Motor neuron (in vitro differentiated cells): ENCODE measurements at places on chromosomes 12 and 14. TPM values are rescaled to one million over a fixed set of nuclear protein-coding genes. Genes with fewer than 3 reads are reported as not detected.
A peak's percentile ranks its signal among the peaks of the same experiment; 100 is the strongest.

The C14orf39 gene
- total RNA-seq, result 0.27 TPM in 1 of 2 replicates, not detected in the other

The CLECL1 gene
- total RNA-seq, result 0.27 TPM in 1 of 2 replicates, not detected in the other

- no peak for ATAC-seq
These were observed 44.6 kb downstream of the GNS start for GRCh38 chr12:64714551-64714968.

DNA sequence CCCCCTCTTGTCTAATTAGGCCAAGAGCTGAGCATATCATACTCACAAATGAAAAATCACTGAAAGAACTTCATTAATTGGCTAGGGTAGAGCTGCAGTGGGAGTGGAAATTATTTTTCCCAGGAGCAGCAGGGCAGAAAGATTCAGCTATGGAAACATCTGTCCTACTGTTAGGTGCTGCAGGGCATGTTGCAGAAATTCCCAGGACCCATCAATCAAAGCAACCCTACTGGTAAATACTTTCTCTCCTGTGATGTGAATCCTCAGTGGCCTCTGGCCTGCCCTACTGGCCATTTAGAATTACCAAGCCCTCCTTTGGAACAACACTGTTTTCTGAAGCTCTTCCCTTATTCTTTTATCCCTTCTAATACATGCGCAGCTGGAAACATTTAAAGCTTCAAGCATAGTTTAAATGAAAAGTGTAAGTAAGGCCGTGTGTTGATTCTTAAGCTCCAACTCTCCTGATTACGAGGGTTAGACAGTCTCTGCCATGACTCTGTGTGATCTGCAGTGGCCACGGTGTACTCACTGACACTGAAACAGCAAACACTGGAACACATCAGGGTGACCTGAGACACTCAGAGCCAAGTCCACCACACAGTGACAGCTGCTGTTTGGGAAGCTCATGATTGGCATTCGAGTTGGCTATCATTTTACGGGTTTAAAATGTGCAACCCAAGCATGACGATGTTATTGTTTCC, 62.6 kb upstream of the TMCC3 start:
- peak; percentile 56 for ATAC-seq

- ATAC-seq, result peak; percentile 30
These were observed 18.5 kb downstream of the PPP2R5E start for GRCh38 chr14:63524537-63525155.

DNA sequence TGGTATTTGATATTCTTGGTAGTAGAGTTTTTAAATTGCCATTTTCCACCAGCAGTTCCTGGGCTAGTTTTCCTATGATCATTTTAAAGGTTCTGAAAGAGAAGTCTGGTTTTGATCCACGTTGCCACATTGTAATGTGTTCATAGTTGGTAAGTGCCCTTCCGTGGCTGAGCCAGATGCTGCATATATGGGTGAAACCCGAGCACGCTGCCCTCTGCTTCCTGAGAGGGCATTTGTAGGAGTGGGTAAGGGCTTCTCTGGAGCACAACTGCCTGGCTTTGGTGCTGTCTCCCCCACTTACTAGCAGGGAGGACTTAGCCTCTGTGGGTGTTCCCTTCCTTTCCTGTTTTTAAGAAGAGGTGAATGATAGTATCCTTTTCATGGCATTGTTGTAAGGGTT, 7.1 kb downstream of the SNRNP35 start:
- ATAC-seq, result no peak

DNA sequence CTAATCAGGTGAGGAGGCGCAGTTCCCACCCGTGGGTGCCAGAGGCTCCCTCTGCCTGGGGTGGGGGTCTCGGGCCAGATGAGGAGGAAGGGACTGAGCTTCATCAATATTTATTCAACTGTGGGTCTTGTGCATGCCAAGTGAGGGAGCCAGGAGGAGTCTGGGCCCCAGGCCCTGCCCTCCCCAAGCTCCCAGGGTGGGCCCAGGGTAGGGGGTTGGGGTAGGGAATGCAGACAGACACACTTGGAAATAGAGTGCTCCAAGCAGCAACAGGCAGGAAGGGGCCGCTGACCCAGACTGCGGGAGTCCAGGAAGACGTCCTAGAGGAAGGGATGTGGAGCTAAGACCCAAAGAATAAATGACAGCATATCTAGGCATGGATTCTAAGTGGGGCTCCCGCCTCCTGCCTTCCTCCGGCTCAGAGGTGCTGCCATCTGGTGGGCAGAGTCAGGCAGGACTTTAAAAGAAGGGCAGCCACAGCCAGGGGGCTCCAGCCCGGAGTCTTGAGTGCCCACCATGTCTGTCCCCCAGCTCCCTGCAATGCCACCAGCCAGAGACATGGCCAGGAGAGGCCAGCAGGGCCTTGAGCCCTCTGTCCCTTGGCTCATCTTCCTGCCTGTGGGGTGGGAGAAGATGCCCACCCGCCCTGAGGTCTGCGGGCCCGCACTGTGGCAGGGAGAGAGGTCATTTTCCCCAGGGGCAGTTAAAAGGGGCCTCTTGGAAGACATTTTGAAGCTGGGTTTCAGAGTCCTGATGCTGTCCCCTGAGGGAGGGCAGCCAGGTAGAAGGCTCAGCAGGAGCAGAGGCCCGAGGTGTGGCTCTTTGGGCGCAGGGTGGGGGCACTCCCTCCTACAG, 70.1 kb downstream of the PHETA1 start:
- peak; percentile 85 for ATAC-seq

The NGB gene
- total RNA-seq, result 0.31 and 0.81 TPM in 2 replicates

The KIF5A gene
- 111 and 132 TPM in 2 replicates for total RNA-seq

GRCh38 chr14:77133720-77134338, 7.8 kb downstream of the ZDHHC22 start:
- ATAC-seq, result peak; percentile 99

The KRT86 gene
- 0.49 and 0.59 TPM in 2 replicates for total RNA-seq

The KCNK10 gene
- total RNA-seq, result 0.13 and 0.81 TPM in 2 replicates

DNA sequence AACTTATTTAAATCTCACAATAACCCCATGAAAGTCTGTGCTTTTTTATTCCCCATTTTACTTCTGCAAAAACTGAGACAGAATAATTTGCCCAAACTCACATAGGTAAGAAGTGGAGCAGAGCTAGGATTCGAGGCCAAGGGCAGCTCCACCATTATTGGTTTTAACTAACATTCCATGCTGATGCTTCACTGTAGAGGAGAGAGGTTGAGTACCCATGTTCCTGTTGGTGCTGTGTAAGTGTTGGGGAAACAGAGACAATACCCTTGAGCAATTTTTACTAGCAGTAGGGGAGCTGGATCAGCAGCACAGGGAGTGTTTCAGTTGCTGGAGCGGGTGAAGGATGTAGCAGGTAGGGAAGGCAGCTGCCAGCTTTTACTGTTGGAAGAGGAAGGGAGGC, 21.1 kb downstream of the RASSF8 start:
- no peak for ATAC-seq

The POTEG gene
- total RNA-seq, result not detected in 2 replicates

DNA sequence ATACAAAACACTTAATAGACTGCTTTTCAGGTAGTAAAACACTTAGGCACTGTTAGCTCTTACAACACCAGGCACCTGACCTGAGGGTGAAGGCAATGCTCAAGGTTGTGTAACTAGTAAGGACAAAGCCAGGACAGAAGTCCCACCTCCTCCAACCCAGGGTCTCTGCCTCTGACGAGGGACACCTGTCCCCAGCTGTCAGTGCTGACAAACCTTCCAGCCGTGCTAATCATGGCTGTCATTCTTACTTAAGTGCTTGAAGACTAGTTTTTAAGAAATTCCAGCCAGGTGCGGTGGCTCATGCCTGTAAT, 62.5 kb upstream of the MAX start:
- ATAC-seq, result no peak

DNA sequence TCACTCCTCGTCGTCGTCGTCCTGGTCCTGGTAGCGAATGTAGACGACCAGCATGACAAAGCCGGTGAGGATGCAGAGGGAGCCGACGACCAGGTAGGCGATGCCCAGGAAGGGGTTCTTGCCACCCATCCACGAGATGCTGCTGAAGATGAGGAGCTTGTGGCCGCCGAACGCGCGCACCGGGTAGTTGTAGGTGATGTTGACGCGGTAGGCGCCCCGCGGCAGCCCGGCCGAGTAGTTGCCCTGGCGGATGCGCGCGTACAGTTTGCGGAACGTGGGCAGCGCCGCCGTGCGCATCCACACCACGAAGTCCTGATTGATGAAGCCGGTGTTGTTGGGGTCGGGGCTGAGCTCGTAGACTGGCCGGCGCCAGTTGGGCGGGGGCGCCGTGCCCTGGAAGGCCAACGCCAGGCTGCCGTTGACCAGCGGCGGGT, 1.0 kb downstream of the TMEM30B start:
- no peak for ATAC-seq

DNA sequence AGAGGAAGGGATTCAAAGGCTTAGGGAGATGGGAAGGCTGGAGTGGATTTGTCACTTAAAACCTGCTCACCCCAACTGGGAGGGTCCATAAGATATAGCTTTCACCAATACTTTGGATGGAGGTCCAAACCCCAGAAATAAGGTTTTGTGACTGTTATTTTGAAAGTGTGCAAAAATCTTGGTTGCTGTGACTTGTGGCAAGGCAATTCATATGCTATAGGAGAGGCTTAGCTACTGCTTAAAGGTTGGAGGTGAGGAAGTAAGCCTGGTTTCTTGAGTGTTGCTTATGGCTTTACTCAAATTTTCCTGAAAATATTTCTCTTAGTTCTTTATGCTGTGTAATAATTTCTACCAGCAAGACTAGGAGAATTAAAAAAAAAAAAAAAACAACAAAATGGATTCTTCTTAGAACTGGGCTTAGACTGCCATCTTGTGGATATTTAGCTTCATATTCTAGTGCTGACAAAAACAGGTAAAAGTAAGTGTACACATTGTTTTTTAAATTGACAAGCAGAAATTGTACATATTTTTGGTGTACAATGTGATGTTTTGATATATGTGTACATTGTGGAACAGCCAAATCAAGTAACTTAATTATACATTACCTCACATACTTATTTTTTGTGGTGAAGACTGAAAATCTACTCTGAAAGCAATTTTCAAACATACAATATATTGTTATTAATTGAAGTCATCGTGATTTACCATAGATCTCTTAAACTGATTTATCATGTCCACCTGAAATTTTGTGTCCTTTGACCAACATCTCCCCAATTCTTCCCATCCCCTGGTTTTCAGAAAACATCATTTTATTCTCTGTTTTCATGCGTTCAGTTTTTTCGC, 23.0 kb downstream of the PDE6H start:
- no peak for ATAC-seq

The P2RX7 gene
- total RNA-seq, result 0.38 and 0.39 TPM in 2 replicates

DNA sequence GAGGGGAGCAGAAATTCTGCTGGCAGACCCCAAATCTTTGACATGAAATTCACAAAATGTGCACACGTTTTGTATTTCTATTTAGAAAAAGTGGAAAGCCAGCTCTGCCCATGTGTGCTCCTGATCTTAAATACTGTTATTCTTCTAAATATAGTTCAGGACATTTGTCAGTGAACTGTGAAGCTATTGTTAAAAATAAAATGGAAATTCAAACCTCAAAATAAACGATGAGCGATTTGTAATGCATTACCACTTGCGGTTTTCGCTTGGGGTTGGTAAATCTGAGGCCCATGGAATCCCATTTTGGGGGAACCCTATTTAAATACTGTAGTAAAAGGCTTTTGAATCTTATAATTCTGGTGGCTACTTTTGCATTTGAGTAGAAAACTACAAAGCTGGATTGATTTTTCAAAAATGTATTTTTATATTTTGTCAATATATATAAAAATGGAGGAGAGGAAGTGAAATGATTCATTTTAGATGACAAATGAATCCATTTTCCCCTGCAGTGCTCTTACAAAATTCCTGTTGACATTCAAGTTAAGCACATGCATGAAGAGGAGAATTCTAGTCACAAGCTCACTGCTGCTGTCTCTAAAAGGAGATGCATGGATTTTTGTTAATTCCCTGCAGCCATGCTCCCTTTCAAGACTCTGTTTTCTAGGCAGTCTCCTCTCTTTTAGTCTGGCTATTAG, 47.1 kb downstream of the FLRT2 start:
- ATAC-seq, result no peak

DNA sequence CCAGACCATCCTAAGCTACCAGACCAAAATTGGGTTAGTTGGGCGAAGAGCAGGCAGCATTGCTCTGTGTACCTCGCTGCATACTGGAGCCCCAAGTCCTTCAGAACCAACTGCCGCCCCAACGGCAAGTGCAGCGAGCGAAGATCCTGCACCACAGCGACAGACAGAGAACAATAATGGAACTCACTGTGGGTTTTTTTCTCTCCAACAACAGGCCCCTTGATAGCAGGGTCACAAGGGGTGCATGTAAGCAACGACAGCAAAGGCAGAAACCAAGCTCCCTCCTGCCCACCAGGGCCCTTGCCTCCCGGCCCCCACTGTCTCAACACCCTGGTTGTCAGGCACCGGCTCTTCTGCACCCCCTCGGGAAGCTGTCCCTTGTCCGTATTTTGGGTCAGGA, 39.0 kb downstream of the RNF34 start:
- no peak for ATAC-seq
